Hematopoietic multipotent progenitor cell (in vitro differentiated cells): ENCODE measurements at places on chromosomes 5 and 9. TPM values are rescaled to one million over a fixed set of nuclear protein-coding genes. Genes with fewer than 3 reads are reported as not detected.

- no peak for DNase-seq
Observed at GRCh38 chr5:65390208-65390607, 91.5 kb downstream of the ADAMTS6 start.

- no peak for DNase-seq
Observed at GRCh38 chr9:34169125-34169524, 9.7 kb upstream of the UBAP1 start.

DNA sequence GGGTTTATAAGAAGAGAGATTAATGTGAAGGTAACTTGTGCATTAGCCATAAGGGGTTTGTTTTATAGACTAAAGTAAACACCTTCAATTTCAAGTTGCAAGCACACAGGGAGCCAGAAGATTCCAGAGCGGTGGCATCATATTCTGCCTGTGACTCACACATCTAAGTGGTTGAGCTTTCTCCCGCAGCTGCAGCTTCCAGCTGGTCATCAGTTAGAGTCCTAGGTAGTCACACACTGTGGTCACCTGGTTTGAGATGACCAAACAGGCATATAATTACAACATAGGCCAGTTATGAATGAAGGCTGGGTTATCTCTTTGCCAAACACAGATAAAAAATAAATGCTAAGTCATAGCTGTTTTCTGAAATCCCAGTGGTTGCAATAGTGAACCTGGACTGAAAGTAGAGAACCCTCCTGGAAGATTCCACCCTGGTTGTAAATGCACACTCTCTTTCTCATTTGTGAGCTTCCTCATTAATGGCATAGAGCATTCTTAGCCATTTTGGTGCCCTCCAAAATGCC is 171.3 kb downstream of the GDNF start:
- no peak for DNase-seq

- DNase-seq = no peak
Observed at GRCh38 chr9:127870887-127871286, 6.6 kb downstream of the AK1 start.

- DNase-seq = no peak
Observed at GRCh38 chr9:107557236-107557990, 67.8 kb upstream of the KLF4 start.

- DNase-seq = no peak
Observed at GRCh38 chr9:100581661-100582060, 3.8 kb downstream of the CAVIN4 start.

The SPATA6L gene
- not detected for total RNA-seq

GRCh38 chr5:178193251-178193809 is 6.2 kb upstream of the GMCL2 start:
- no peak for DNase-seq

The CCNO gene
- total RNA-seq = under 0.01 TPM

The LHX6 gene
- 0.81 TPM for total RNA-seq

DNA sequence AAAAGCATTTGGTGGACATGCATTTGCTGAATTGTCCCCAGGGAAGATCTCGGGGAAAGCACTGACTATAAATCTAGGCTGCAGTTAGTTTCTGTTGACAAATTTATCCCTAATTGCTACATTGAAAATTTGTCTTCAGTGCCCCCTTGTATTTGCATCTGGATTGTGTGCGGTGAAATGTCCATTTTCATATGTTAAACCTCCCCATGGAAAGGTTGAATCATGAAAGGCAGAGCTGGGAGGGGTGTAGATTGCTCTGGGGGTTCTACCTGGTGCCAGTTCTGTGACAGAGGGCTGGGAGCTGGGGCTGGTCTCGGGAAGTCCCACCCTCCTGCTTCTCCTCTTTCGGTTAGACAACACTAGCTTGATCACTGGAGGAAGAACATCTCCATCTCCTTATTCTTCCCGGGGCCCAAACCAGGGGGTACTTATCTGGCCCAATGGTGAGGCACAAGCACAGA is 101.9 kb downstream of the GADD45G start:
- no peak for DNase-seq

DNA sequence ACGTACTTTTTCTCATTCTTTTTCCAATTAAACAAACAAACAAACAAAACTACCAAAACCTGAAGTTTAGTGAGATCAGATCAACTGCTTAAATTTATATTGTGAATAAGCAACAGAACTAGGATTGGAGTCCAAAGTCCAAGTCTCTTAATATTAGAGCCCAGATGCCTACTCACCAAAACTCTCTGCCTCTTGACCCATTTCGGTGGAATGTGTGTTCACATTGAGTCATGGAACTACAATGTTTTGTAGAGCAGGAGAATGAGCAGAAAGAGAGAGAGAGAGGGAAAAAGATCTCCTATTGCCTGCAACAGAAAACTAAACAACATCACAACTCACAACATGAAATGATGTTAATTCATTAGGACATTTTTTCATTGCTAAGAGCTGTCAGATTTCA is 751.1 kb downstream of the TLR4 start:
- no peak for DNase-seq

The FOXD4L4 gene
- 0.27 TPM for total RNA-seq

- DNase-seq = no peak
Observed at GRCh38 chr5:6472792-6473191, 24.1 kb downstream of the UBE2QL1 start.

DNA sequence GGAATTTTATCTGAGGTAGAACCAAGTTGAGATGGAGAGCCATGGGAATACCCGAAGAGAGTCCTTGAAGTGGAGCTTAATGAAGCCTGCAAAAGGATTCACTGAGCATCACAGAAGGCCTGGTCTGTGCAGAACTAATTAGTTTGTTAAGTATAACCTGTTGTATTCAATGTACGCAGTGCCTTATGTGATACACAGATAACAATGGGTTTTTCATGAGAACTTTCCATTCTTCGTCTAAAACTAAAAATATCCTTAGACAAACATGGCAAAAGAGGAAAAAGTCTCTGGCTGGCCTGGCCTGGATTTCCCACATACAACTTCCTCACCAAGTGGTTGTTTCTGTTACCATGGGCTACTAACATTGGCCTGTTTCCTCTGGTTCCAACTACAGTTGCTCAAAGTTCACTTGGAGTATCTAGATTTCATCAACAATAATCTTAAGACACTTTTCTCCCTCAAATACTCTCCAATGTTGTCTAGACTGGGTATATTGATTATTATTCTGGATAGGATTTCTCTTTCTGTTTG is 237.6 kb upstream of the ZNF462 start:
- DNase-seq = no peak

DNA sequence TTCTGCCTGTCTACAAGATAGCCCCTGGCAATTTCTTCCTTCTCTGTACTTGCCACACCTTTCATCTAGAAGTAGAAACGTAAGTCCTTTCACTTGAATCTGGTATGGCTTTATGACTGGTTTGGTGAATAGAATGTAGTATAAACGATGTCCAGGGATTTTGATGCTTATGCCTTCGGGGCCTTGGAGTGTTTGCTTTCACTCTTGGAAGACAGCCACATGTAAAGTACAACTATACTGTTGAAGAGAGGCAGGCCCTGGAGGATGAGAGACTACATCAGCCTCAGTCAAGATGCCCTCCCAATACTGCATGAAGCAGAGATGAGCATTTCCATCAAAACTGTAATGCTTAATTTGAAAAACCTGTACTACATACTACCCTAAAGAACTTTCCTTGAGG is 553.8 kb upstream of the C9orf72 start:
- DNase-seq = no peak

DNA sequence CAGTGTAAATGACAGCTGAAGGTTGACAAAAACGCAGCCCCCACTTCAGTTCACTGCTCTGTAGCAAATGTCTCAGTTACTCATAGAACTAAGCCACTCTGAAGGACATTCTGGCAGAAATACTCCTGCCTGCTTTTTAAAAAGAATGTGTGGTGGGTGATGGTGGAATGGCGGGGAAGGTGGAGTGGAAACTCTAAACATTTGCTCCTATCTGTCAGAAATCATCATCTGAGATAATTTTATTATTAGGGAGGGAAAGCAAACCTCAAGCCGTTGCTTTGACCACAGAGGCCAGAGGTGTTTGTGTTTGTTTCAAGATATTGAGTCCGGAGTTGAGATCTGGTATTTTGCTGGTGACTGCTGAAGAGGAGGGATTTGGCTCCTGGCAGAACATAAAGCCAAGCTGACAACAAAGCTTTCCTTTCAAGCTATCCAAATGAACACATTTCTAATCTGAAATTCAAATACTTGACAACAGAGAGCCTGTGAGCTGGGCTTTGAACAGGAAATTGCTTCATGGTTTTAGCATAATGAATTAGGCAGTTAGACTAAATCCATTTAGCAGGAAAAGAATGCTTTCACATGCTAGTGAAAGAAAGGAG is 362.7 kb downstream of the CSNK1G3 start:
- no peak for DNase-seq

DNA sequence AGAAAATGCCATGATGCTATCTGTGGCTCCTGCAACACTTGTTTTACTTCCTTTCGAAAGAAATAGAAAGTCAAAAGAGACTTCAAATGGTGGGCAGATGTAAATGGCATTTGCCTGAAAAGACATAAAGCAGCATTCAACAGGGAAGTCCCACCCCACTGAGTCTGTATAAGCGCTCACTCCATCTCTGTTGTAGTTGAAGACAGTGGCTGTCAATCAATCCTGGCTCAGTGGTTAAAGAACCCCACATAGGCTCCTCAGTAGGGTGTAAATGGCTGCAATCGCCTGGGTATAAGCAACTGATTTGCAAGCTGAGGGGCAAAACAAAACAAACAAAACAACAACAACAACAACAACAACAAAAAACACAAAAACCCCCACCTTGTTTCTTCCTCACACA is 158.7 kb downstream of the EFNA5 start:
- DNase-seq = no peak

DNA sequence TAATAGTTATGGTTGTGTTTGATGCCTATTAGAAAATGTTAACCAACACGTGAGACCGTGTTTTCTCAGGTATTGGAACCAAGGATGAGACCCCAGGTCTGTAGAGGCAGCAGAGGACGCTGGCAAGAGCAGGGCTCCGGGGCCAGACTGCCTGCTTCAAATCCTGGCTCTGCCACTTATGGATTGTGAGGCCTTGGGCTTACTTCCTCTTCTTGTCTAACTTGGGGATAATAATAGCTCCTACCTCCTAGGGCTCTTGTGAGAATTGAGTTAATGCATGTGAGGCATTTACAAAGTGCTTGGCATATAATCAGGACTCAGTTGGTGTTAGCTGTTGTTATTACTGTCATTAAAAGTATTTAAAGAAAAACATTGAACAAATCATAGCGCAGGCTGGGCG is 85.5 kb upstream of the PITX1 start:
- no peak for DNase-seq

- DNase-seq = no peak
Observed at GRCh38 chr9:129377931-129378661, 200.0 kb upstream of the IER5L start.

GRCh38 chr9:133991964-133992779 is at the start of gene VAV2:
TSS of gene VAV2 (minus strand) at chr9:133992324. CDS start at chr9:133992278, 46 bp downstream.
- no peak for DNase-seq

The TMEM252 gene
- not detected for total RNA-seq

GRCh38 chr9:76166526-76166925 is 227.7 kb downstream of the RFK start:
- DNase-seq = peak; percentile 70

- no peak for DNase-seq
Observed at GRCh38 chr5:91486638-91487037, 103.5 kb upstream of the ARRDC3 start.

GRCh38 chr5:72692231-72692637 is 124.2 kb upstream of the TNPO1 start:
- DNase-seq = no peak

The ADAMTS2 gene
- 0.27 TPM for total RNA-seq

- DNase-seq = peak; percentile 97
Observed at GRCh38 chr5:36657563-36657995, 51.2 kb downstream of the SLC1A3 start.

GRCh38 chr9:80605129-80605528 is 1033.4 kb downstream of the TLE4 start:
- DNase-seq = no peak

DNA sequence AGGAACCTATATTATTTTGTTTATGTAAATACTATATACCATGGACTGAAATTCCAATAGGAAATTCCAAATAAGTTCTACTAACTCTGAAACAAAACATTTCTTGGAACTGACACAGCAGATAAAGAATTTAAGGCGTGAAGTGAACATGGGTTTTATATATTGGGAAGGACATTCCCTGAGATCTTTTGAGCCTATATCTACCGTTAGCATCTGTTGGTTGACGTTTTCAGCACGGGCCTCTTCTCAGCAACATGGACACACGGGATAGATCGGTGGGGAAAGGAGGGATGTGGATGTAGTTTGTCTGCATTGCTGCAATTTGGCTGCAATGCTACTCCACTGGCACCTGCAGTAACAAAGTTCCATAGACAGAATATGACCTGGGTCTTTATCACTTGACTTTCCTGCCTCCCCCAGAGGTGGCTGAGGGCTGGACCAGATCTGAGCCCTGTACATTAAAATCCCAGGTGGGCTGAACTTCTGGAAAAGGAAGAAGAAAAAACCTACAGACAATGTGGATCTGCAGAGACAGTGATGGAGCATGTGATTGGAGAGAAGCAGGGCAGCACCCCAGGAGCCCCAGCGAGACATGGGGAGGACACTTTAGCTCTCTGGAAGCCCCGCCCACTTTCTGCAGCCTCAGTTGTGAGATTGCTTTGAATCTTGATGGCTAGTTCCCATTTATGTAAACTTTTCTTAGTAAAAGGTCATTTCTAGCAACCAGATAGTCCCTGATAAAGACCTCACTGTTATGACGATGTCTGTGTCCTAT is 91.2 kb upstream of the CPEB4 start:
- no peak for DNase-seq

DNA sequence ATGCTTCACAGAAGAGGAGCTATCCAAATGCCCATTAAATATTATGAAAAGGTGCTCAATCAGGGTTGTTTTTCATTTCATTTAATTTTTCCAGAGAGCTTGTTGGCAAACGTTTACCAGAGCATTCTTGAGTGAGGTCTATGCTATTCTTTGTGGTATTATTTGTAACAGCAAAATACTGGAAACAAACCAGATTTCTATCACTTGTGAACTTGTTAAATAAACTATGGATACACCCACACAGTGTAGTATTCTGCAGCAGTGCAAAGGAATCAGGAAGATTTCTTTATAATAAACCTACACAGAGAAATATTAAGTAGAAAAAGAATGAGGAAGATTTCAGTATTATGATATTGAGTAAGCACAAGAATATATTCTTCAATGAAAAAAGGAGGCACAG is 15.0 kb upstream of the SLC1A1 start:
- no peak for DNase-seq

DNA sequence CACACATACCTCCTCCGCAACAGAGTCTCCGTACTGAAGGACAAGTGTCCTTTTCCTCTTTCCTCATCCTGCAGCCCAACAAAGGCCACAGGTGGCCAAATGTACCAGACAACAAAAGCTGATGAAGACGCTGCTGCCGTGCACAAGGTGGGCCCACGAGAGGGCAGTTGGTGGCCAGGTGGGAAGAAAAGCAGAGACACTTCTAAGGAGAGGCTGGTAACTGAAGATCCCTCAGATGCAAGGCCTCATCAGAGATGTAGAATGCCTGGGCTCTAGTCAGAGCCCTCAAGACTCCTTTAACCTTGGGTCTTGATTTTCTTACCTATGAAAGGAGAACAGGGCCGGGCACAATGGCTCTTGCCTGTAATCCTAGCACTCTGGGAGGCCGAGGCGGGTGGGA is 75.7 kb downstream of the NRG2 start:
- no peak for DNase-seq

GRCh38 chr9:97954550-97954989 is 16.6 kb upstream of the HEMGN start:
- peak; percentile 19 for DNase-seq
